T-helper 9 cell (primary cell): ENCODE measurements at places on chromosomes 6 and 20.

- no peak for DNase-seq
These were observed 39.4 kb downstream of the SLC9A8 start for GRCh38 chr20:49851991-49852390.

DNA sequence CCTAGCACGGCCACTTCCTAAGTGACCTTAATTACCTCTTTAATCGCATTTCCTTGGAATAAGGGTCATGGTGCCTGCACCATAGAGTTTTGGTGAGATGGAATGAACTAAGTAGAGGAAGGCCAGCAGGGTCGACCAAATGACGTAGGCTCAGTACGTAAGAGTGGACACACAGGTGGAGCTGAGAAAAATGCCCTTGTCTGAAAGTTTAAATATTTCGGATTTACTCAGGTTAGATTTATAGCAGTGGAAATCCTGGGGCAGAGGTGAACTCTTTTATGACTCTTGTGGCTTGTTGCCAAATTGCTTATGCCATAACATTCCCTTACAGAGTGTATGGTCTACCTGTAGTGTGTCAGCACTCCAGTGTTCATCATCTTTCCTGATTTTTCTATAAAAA, 23.6 kb upstream of the BTBD3 start:
- DNase-seq, result no peak

DNA sequence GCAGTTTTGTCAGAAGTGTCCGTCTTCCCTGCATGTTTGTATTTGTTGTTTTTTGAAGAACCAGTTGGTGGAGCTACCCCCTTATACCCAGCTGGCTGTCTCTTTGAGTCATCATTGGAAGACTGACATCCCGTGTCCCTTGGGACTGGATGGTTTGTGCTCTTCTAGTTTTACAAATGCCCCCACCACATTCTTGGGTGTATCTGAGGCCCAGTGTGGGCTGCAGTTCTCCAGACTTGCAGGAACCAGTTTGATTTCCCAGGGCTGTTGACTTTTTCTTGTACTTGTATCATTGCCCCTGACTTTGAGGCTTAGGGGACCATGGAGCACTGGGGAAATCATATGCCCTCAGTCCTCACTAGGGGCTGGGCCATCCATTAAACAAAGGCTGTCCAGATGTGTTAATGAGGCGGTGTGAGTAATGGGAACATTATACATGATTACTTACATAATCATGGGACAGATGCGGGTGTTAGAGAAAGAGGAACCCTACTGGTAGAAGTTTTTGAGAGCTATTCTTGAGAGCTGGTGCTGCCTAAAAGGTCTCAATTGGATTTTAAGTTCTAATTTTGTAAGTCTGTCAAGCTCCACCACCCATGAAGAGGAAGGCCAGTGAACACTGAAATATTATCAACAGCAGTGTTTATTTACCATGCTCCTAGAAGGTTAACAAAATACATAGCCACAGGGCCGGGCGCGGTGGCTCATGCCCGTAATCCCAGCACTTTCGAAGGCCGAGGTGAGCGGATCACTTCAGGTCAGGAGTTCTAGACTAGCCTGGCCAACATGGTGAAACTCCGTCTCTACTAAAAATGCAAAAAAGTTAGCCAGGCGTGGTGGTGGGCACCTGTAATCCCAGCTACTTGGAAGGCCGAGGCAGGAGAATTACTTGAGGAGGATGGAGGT, 8.5 kb downstream of the JARID2 start:
- DNase-seq, result no peak

DNA sequence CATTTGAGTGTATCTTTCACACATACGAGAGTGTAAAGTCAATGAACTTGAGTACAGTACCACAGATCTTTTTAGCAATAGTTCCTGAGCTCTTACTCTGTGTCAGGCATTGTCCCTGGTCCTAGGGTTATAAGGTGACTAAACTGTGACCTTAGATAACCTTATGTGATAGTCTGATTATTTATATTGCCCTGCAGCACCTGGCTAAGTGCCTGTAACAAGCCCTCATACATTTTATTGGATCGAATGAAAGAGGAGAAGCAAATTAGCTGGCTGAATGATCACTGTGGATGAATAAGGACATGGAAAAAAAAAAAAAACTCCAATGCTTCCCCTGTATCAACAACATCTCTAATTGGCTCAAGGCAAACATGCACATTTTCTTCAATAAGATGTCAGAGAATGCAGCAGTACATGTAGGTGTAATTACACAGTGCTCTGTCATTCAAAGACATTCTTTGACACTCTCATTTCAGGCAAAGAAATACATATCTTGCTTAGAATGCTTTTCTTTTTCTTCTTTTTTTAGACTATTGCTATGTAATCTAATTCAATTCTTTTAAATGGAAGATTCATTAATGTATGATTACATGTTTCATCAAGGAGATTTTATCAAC, 153.4 kb downstream of the PHACTR1 start:
- DNase-seq, result no peak

DNA sequence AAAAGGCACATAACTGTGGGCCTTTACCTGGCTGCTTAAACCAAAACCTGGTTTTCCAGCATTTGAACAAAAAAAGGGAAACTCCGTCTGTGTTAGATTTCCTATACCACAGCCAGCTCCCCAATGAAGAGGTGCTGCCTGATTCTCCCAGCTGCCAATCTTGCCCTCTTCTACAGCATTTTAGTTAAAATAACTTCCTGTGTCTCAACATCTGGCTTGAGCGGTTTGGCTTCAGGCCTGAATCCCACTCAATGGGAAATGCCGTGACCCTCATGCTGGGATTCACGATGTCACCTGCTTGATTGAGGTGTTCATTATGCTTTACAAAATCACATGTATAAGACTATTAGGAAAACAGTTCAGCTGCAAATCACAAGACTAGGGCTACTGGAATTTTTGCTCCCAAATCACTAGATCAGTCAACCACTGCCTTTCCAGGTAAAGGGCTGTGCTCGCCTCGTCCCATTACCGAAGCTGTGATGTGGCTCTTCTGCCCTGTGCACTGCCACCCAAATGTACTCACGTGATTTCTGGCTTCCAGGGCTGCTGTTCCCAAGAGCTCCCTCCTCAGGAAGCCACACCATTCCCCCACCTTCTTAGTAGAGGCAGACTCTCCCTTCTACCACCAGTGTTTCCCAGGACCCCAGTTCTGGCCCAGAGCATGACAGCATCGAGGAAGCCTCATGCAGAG, 94.6 kb downstream of the PSMG4 start:
- no peak for DNase-seq

DNA sequence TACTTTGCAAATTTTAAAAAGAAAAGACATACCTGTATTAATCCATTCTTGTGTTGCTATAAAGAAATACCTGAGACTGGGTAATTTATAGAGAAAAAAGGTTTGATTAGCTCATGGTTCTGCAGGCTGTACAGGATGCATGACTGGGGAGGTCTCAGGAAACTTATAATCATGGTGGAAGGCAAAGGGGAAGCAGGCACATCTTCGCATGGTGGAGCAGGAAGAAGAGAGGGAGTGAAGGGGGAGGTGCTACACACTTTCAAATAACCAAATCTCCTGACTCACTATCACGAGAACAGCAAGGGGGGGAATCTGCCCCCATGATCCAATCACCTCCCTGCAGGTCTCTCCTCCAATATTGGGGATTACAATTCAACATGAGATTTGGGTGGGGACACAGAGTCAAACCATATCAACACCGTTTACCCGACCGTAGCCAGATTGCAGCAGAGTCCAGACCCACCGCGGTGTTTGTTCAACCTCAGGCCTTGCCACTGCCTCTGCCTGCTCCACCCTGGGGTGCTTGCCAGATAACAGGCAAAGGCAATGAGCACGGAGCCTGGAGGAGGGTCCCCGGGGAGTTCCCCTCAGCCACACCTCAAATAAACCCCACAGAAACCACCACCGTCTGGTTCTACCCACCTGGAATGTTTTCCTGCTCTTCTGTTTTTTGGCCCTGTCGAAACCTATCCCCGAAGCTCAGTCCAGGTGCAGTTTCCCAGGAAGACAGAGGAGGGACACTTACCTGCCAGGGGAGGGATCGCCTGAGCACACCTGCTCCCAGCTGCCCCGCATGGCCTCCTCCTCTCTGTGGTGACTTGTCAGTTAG, 142.2 kb upstream of the AFDN start:
- DNase-seq, result no peak

GRCh38 chr6:25341203-25341552, 62.0 kb downstream of the CARMIL1 start:
- DNase-seq, result no peak

DNA sequence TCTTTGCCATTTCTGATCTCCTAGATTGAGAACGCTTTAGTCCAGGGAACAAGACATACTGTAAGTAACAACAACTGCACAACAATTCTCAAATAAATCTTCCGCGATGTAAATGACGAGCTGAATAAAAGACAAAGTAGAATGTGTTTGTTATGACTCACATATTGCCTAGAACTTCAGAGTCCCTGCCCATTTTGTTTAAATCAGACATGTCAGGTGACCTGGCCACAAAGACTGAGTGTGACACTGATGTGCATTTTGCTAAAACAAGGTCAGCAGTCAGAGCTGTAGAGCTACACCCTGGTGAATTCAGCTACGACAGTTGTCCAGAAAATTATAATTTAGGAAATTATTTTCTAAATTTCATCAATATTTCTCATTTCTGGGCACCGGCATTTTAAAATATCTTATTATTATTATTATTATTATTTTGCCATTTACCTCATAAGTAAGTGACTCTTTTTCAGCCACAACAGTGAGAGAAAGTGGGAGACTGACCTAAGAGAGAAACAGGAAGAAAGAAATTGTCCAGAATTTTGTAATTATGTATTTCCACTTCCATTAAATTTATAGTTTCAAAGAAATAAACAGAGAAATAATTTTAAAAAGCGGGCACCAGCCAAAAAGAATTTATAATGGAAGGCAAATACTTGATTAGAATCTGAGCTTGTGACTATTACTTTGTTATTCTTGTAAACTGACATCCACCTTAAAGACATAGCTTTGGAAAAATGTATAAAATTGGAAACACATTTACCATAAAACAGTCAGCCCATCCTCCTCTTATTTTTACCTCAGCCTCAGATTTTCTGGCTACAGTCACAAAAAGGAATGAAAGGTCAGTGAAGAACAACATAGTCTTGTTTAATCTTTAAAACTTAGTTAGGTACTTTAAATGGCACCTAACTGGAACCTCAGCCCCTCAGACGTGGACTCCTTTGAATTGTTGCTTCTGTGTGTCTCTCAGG, 157.0 kb upstream of the CITED2 start:
- peak; percentile 23 for DNase-seq

DNA sequence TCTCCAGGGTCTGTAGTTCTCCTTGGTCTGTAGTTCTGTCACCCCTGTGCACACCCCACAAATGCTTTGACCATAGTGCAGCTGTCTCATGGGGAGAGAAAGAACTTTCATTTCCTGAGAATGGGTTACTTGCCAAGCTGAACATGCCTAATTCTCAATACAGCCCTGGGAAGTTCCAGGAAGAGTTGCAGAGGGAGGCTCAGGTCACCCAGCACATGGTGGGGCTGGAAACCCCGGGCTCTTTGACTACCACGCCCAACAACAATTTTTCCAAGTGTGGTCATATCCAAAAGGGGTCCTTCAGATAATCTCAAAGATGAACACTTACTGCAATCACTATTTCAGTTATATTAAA, 2.2 kb upstream of the PTPRA start:
- no peak for DNase-seq

DNA sequence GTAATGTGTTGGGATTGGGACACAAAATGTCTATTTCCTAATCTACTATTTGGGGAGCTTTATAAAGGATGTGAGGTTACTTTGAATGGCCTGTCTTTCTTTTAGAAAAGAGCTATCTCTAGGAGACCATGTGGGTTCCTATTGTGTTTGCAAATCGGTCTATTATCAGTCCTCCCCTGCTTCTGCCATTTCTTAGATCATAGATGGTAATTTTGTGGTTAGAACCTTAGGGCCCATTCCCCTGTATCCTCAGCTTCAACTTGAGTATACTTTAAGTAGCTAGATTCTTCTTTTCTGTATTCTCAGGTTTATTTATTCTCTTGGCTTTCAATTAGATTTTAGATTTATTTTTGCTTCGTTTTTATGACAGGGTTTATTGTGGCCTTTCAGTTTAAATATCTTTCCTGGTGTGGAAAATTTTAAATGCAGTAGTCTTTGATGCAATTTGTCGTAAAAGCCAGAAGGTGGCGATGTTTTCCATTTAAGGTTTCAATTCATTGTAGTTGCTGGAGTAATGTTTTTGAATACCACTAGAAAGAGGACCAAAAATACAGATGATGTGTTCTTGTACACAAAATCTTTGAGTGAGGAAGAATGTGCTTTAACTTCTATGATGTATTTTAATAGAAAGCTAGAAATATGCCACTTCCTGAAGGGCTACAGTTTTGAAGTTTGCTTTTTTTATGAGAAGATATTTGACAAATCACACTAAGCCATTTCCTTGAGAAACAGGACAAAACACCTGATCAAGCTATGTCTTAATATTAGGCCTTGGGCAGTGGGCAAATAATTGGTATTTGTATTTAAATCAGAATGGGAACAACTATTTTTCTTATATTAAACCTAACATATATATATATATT, 20.3 kb downstream of the TBPL1 start:
- no peak for DNase-seq

DNA sequence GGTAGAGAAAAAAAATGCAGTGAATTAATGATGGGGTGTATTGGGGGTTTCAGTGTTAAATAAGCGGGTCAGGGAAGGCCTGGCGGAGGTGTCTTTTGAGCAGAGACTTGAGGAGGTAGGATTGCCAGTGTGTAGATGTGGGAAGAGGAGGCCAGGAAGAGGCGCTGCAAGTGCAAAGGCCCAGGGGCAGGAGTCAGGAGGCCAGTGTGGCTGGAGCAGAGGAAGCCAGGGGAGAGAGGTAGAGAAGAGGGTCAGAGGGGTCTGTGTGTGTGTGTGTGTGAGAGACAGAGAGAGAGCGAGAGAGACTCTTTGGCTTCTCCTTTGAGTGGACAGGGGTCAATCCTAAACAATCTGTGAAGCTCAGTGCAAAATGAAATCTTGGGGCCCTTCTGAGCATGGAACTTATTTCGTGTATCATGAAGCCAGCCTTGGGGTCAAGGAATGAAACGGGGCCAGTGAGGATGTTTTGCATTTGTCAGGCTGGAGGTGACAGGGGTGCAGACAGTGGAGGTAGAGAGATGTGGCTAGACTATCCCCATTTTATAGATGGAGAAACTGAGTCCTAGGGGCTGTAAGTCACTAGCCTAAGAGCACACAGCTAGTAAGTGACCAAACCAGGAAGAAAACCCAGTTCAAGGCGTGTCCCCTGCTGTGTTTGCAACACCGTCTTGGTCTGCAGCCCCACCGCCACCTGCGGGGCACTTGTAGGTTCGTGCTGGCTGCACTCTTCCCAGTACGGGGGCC, 9.7 kb upstream of the IP6K3 start:
- DNase-seq, result no peak

GRCh38 chr6:168514216-168514615, 73.2 kb downstream of the SMOC2 start:
- no peak for DNase-seq

- DNase-seq, result no peak
These were observed 126.8 kb downstream of the AKAP7 start for GRCh38 chr6:131262060-131262459.

GRCh38 chr6:17429383-17430061, 36.1 kb downstream of the CAP2 start:
- no peak for DNase-seq
